ENCODE measurements at places on chromosomes 12 and 14. TPM values are rescaled to one million over a fixed set of nuclear protein-coding genes. Genes with fewer than 3 reads are reported as not detected.

Gene GPR137C
- not detected for polyA plus RNA-seq

Gene HOXC5
- not detected for polyA plus RNA-seq

Gene EFS
- polyA plus RNA-seq, result not detected

Gene PRICKLE1
- polyA plus RNA-seq, result not detected

GRCh38 chr12:99981639-99982190 is 3.0 kb downstream of the ANKS1B start:
- H3K4me1 ChIP-seq, result peaks cover 4% of the 10 kb centered on the region
- DNase-seq, result no peak
- no peaks in the 10 kb centered on the region for H3K36me3 ChIP-seq
- peaks cover 3% of the 10 kb centered on the region for H3K27me3 ChIP-seq
- H3K4me3 ChIP-seq, result no peak overlapping the region

GRCh38 chr14:67221248-67221981 is 19.8 kb upstream of the PALS1 start:
- no peaks in the 10 kb centered on the region for H3K36me3 ChIP-seq
- no peak overlapping the region for H3K27ac ChIP-seq
- H3K27me3 ChIP-seq, result no peaks in the 10 kb centered on the region
- no peaks in the 10 kb centered on the region for H3K4me1 ChIP-seq
- no peak overlapping the region for H3K4me3 ChIP-seq

- H3K4me1 ChIP-seq, result no peaks in the 10 kb centered on the region
- no peaks in the 10 kb centered on the region for H3K36me3 ChIP-seq
- H3K27me3 ChIP-seq, result no peaks in the 10 kb centered on the region
- no peak overlapping the region for H3K27ac ChIP-seq
- DNase-seq, result no peak
These were observed 111.3 kb downstream of the DAD1 start for GRCh38 chr14:22477569-22478194.

- H3K36me3 ChIP-seq, result no peaks in the 10 kb centered on the region
- no peak overlapping the region for H3K27ac ChIP-seq
- no peak overlapping the region for H3K4me3 ChIP-seq
- H3K27me3 ChIP-seq, result no peaks in the 10 kb centered on the region
These were observed 18.8 kb downstream of the SLC6A12 start for GRCh38 chr12:195156-195555.

DNA sequence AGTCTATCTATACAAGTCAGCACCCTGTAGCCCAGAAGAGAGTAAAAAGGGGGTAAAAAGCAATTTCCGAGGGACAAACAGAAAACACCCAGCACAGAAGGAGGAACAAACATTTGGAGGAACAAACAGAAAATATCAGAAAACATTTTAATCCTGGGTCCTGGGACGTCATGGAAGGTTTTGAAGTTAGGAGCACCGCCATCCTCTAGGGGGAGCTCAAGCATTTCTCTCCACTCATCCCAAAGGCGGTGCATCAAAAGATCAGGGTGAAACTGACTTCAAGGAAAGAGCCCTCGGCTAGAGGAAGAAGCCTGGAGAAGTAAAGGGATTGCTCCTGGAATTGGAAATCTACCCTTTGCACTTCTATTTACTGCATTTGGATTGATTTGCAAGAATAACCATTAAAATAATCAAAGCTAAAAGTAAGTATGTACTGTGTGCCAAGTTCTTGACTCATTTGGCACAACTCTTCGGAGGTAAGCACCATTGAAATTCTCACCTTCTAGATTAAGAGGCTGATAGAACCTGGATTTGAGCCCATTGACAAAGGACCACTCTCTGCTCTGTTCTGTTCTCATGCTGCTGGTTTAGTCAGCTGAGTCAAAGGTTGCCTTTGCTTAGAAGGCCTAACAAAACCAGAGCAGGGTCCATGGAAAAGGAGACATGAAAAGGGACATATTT is 17.2 kb upstream of the POC1B start:
- H3K27ac ChIP-seq, result no peak overlapping the region
- H3K27me3 ChIP-seq, result no peaks in the 10 kb centered on the region
- H3K4me3 ChIP-seq, result no peak overlapping the region

All from CD4-positive, alpha-beta memory T cell (primary cell).